ENCODE measurements at places on chromosomes 4 and X. TPM values are rescaled to one million over a fixed set of nuclear protein-coding genes. Genes with fewer than 3 reads are reported as not detected.

EGFL6 gene
- polyA plus RNA-seq = 115 TPM

GAGE12F gene
- not detected for polyA plus RNA-seq

F11 gene
- polyA plus RNA-seq = not detected

YIPF7 gene
- 1.9 TPM for polyA plus RNA-seq

TCEAL2 gene
- polyA plus RNA-seq = 2.5 TPM

CTAG1B gene
- polyA plus RNA-seq = not detected

ASMT gene
- 0.67 TPM for polyA plus RNA-seq

ANK2 gene
- 167 TPM for polyA plus RNA-seq

NXF2B gene
- polyA plus RNA-seq = not detected

CDS1 gene
- 0.52 TPM for polyA plus RNA-seq

- no peak for DNase-seq
These were observed 165.4 kb upstream of the WDR1 start for GRCh38 chr4:10281996-10282395.

- peak; percentile 15 for DNase-seq
These were observed 104.6 kb downstream of the DTHD1 start for GRCh38 chr4:36385951-36386571.

DNA sequence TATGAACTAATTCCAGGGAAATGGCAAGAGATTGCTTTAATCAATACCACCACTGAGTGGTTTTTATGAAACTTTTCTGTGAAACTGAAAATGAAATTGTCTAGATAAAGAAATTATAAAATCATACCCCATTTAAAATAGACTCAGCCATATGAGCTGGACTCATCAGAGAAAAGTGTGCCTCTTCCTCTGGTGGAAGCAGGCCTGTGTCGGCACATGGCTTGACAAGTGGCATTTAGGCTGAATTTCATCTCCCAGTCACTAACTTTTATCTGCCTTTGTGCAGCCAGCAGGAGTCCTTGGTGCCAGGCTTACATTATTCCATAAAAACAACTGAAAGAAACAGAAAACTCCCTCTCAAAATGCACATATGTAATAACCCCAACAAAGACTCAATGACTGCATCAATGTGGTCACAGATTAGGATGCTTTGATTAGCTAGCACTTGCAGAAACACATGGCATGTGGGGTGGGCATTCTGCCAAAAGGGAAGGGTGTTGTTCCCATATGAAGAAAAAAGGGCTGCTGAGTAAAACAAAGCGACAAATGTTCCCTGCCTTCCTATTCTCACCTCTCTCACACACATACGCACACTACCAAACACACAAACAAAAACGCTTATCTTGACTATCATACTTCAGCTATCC is 232.3 kb downstream of the PABPC4L start:
- peak; percentile 17 for DNase-seq

GRCh38 chr4:118034053-118034785 is at the start of gene NDST3:
Gene NDST3, plus strand, starts transcription at chr4:118034486. Its CDS starts 19,425 bp downstream, at chr4:118053911.
- DNase-seq = peak; percentile 41

DNA sequence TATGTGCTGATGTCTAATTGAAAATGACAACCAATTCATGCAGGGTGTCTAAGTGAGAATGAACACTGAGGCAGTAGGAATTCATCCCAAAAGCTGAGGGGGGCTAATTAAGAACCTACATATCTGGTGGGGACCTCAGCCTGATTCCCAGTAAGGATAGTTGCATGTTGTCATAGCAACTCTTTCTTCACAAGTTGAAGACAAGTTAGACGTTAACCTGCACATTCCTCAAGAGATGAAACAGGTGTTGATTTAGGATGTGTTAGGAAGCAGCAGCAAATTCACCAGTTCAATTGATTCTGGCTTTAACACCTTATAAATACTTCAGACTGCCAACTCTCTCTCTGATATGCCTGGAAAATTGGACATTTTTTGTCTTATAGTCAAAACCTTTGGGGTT is 7.3 kb downstream of the FNIP2 start:
- no peak for DNase-seq

- DNase-seq = no peak
These were observed 137.1 kb upstream of the TBL1X start for GRCh38 chrX:9327747-9328145.

- no peak for DNase-seq
These were observed 189.1 kb upstream of the RBPJ start for GRCh38 chr4:26131711-26132110.

GRCh38 chr4:95193391-95194224 is 355.2 kb downstream of the UNC5C start:
- no peak for DNase-seq

- no peak for DNase-seq
These were observed 48.8 kb upstream of the PGRMC1 start for GRCh38 chrX:119187298-119187697.

DNA sequence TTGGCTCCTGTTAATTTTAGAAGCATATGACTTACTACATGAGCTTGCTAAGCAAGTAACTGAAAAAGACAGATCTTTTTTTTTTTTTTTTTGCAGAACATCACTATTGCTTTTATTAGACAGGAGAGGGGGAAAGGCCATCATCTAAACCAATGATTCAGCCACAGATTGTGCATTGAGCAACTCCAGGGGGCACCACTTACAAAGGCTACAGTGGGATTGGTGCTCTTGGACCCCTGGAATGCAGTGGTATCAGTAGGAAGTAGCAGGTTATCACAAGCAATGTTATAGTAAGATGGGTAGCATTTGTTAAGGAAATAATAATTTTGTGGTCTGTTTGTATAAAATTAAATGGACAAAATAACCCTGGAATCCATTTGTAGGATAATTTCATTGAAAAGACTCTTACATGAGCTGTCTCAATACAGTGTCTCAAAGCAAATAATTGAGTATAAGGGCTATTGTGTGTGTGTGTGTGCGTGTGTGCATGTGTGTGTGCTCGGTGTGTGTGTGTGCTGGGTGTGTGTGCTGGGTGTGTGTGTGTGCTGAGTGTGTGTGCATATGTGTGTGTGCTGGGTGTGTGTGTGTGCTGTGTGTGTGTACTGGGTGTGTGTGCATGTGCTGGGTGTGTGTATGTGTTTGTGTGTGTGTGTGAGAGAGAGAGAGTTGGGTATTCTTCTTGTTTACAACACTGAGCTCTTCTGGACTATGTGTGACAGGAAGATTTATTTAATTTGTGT is 296.3 kb downstream of the PCDH7 start:
- DNase-seq = no peak

- no peak for DNase-seq
These were observed 1112.4 kb downstream of the STIM2 start for GRCh38 chr4:27973056-27973455.

DNA sequence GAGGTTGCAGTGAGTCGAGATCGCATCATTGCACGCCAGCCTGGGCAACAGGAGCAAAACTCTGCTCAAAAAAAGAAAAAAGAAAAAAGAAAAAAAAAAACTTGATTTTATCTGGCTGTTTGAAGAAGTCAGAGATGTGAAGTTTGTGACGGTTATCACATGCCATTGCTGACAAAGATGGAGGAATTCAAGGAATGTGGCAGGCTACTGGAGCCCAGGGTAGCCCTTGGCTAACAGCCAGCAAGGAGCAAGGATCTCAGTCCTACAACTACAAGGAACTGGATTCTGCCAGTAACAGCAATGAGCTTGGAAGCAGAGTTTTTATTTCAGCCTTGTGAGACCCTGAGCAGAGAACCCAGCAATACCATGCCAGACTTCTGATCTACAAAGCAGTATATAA is 24.3 kb upstream of the TET2 start:
- DNase-seq = peak; percentile 26

- DNase-seq = no peak
These were observed 25.7 kb downstream of the TRPC5 start for GRCh38 chrX:112056886-112057285.

- no peak for DNase-seq
These were observed 1.5 kb upstream of the EIF1AX start for GRCh38 chrX:20143111-20143510.

DNA sequence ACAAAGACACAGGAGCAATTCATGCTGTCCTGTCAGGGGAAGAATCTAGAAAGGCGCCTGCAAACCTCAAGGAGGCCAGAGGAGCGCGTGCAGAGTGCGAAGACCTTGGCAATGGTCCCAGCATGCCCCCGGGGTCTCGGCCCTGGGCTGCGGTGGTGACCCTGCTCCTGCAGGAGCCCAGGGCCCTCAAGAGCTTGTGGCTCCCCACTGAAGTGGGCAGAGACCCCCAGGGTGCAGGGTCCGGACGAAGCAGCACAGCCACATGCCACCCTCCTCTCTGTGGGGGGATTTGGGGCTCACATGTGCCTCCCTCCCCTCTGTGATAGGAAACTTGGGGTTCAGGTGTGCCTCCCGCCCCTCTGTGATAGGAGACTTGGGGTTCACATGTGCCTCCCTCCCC is 39.3 kb downstream of the GAK start:
- no peak for DNase-seq

DNA sequence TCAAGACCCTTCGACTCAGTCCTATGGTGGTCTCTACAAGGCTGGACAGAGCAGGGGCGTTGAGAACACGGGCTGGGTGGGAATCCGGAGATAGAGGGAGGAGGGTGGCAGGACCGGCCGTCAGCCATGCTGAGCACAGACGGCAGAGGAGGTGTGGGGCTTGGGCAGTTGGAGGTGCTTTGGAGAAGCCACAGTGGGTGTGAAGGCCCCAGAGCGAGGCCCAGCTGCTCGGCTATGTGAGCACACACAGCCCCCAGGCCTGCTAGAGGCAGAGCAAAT is 4.2 kb downstream of the PDE6B start:
- no peak for DNase-seq

- DNase-seq = no peak
These were observed 58.7 kb upstream of the KDR start for GRCh38 chr4:55183926-55184599.

- peak; percentile 70 for DNase-seq
These were observed 115.1 kb upstream of the MXRA5 start for GRCh38 chrX:3461397-3462165.

DNA sequence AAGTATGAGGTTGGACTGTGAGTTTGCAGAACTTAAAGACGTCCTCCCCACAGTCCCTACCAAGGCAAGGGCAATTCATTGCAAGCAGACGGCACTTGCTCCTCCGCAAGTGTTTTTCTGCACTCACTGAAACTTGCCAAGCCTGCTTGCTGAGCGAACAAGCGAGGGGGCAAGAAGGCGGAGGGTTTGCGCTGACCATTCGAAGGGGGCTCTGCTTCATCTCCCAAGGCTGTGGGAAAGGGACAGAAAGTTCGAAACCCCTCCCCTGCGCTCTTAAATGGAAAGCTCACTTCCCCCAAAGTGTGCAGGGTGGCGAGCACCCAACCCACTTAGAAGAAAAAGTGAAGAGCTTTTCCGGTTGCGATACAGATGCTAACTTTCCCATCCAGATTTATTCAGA is 1.4 kb downstream of the MID1 start:
- DNase-seq = peak; percentile 61

GRCh38 chrX:39650768-39651347 is 446.9 kb downstream of the BCOR start:
- DNase-seq = no peak

GRCh38 chr4:126772662-126773061 is 860.1 kb upstream of the INTU start:
- no peak for DNase-seq

DNA sequence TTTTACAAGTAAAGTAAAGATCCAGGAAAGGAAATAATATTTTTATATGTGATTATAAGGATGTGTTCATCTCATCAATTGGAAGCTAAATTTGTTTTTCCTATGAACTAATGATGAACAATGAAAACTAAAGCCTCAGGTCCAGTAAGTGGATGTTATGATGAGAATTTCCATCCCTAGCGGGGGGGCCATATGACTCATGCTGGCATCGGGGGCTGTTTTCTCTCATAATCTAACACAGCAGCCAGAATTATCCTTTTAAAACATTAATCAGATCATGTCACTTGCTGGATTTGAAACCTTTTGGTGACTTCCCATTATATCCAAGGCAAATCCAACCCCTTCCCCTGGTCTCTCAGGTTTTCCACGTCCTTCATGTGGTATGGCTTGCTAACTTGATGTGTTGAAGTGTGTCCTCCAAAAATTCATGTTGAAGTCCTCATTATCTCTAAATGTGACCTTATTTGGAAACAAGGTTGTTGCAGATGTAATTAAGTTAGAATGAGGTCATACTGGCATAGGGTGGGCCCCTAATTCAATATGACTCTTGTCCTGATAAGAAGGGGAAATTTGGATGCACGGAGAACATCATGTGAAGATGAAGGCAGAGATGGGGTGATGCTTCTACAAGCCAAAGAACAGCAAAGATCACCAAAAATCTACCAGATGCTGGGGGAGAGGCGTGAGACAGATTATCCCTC is 96.8 kb downstream of the AKAP4 start:
- DNase-seq = no peak

- DNase-seq = no peak
These were observed 13.9 kb downstream of the ANAPC10 start for GRCh38 chr4:145083891-145084605.

- no peak for DNase-seq
These were observed 91.8 kb upstream of the HPRT1 start for GRCh38 chrX:134368126-134368525.

GRCh38 chr4:89509708-89510281 is 202.2 kb upstream of the GPRIN3 start:
- no peak for DNase-seq

DNA sequence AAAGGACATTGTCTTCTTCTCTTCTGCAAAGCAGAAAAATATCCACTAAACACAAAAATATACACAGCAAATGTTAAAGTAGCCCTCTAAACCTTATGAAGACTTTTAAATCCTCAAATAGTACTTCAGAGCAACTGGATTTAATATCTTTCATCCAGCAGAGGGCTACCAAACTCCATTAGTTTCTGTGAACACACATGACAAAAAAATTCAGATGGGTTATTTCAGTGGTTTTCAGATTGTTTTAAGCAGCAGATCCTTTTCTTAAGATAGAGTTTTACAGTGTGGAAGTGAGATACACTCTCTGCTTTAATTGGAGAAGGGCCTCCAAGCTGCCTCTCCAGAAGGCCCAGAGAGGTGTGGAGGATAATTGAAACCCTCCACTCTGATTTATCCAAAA is 56.7 kb downstream of the ANK2 start:
- DNase-seq = peak; percentile 62

GRCh38 chr4:153927451-153927850 is 138.6 kb upstream of the SFRP2 start:
- DNase-seq = no peak

DNA sequence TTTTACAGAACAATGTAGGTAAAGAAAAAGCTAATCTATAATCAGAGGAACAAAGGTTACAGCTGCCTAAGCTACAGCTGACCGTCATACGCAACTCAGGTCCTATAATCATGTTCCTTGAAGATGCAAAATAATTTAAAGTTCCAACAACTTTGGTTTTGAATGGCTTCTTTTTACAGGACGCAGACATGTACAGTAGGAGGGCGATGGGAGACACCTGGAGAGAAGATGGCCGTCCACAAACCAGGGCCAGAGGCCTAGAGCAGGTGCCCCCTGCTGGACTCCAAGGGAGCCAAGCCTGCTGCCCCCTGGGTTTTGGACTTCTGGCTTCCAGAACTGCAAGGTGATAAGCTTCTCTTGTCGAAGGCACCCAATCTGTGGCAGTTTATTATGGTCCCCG is 10.6 kb downstream of the HGFAC start:
- DNase-seq = no peak

DNA sequence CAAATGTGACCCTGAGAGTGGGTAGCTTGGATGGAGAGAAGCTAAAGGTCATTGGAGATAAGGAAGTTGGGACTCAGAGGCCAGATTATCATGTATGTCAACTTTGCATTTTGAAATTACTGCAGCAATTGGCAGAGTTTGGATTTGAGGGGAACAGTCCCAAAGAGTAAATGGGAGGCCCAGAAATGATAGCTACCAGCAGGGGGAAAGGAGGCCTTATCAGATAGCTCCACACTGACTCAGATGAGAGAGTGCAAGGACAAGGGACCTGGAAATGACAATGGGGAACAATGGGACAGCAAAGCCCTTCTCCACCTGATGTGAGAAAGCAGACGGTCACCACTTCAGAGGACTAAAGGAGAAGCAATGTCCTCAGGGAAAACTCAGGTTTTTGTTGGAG is 201.5 kb upstream of the JADE1 start:
- DNase-seq = no peak

Measured in muscle of back (tissue), 13 donors.